ENCODE measurements at places on chromosomes 5 and 9.

- DNase-seq: no peak
These were observed 4.3 kb downstream of the B4GALT1 start for GRCh38 chr9:33162721-33163311.

- DNase-seq: no peak
These were observed 151.2 kb upstream of the ARRDC3 start for GRCh38 chr5:91534332-91534731.

- no peak for DNase-seq
These were observed 169.9 kb downstream of the NNT start for GRCh38 chr5:43772764-43773477.

GRCh38 chr9:127497656-127498290 is 46.5 kb downstream of the LRSAM1 start:
- DNase-seq: no peak

- DNase-seq: no peak
These were observed 150.7 kb upstream of the RASGRF2 start for GRCh38 chr5:80809451-80809850.

DNA sequence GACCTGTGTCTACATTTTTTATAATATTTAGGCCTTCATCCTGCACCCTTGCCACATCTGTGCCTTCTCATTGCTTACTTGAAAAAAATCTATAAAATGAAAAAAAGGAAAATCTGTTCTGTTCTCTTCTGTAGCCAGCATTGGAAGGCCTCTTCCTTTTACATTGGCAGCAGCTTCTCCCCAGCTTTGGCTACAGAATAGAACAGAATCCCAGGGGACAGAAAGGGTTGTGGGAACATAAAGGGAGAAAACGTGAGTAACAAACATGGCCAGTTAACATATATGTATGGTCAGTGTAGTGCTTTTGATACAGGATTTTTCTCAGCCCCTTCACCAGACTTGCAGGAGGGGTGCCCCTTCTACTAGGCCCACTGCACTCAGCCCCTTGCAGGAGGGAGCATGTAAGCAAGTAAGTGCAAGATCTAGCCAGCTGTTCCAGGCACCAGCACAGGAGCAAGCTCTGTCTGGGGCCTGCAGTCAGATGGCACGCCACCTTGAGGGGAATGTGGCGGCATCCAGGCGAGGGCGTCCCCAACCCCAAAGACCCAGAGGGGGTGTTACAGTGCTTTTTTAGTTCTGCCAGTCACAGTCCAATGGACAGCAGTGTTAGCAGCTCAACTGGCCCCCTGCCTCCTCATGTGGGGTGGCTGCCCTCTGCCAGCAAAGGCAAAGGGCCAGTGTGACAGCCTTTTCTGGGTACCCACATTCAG is 330.5 kb upstream of the ZNF462 start:
- no peak for DNase-seq

DNA sequence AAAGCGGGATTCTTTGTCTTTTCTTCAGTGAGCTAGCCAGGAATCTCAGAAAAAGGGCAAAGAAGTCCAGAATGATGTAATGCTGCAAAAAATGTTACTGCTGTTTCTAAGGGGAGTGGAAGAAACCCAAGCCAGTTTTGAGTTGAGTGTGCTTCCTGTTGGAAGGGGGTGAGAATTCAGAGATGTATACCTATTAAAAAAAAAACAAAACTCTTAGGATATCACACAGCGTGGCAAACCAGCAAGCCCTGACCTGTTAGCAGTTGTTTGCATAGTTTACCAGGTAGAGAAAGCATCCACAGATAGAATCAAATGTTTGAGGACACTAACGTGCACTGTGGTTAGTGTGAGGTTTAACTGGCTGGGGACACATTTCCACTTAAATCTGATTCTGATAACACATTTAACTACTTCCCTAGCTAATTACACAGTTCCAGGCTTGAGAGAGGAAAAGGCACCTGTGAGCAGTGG is 11.4 kb downstream of the BASP1 start:
- DNase-seq: no peak

DNA sequence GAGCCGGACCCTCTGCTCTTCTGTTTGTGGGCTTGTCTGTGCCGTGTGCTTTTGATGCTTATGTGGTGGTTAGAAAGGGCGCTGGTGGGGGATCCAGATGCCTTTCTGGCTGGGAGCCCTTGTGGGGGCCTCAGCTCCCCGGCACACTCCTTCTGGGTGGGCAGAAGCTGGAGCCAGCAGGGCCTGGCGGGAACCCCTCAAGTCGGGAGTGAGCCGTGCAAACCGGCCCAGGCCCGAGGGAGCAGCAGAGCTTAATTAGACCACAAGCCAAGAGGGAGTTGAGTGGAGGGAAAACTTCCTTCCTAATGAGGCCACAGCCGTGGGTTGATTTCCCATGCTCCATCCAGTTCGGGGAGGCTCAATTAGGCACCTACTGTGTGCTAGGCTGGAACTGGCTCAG is 76.0 kb upstream of the RNU6ATAC start:
- no peak for DNase-seq

DNA sequence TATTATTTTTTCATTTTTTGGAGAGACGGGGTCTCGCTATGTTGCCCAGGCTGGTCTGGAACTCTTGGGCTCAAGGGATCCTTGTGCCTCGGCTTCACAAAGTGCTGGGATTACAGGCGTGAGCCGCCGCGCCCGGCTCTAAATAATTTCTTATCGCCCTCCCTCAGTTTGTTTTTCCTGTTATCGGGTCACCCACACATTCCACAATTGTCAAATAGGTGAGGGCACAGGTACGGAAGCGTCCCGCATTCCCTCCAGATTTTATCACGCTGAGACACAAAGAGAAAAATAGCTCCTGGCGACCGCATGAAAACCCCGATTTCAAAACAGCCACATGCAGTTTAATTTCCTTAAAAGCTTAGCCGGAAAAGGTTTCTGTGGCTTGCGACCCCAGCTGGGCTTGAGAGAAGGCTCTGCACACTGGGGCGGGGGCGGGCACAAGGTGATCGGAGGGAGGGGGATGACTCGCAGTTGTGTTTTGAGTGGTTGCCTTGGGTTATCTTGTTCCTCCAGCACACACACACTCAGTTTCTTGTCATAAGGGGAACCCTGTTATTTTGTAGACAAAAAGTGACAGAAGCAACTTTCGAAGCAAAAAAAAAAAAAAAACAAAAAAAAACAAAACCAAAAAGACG is 717 bp upstream of the IQGAP2 start:
- no peak for DNase-seq

DNA sequence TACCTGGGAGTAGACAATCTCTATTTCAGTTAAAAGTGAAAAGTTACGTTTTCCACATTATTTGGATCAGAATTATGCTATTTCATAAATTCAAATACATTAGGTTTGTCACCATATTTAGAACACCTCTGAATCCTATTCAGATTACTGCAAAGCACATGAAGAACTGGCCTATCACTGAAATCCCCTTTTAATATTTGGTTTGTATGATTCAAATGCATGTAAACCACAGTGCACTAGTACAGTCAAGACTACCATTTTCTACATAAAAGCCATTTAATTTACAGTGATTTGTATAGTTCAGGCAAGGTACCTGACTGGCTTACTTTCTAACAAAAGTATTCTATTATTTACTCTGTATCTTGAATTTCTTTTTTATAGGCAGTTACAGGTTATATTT is 212.5 kb downstream of the MEF2C start:
- DNase-seq: no peak

GRCh38 chr9:116009420-116009819 is 144.2 kb upstream of the PAPPA start:
- no peak for DNase-seq

GRCh38 chr5:36778336-36778735 is 98.2 kb upstream of the NIPBL start:
- no peak for DNase-seq

DNA sequence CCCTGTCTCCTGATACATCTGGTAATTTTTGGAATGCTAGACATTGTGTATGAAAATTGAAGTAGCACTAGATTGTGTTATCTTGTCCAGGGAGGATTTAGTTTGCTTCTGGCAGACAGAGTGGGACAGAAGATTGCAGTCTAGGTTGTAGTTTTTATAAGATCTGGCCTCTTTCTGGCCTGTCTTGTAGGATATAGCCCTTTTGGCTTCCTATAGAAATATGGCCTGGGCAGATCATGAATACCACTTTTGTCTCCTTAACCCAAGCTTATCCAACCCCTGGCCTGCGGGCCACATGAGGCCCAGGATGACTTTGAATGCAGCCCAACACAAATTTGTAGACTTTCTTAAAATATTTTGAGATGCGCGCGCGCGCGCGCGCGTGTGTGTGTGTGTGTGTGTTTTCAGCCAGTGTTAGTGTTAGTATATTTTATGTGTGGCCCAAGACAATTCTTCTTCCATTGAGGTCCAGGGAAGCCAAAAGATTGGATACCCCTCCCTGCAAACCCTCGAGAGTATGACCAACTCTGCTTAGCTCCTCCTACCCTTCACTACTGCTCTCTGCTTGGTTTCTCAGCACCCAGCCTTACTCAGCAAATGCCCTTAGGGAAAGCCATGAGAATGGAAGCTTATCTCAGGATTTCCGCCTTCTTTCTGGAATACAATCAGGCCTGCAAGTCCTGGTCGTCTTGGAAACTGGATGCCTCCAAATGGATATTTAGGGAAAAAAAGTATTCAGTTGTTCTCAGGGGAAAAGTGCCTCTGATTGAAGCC is 26.5 kb downstream of the ANKRD33B start:
- DNase-seq: no peak

- no peak for DNase-seq
These were observed 42.9 kb downstream of the DAPK1 start for GRCh38 chr9:87540444-87541105.

GRCh38 chr9:118606668-118607067 is 762.6 kb downstream of the BRINP1 start:
- DNase-seq: no peak

GRCh38 chr5:154816891-154817492 is 33.4 kb downstream of the FAXDC2 start:
- peak; percentile 4 for DNase-seq

- peak; percentile 27 for DNase-seq
These were observed 200.6 kb upstream of the MVB12B start for GRCh38 chr9:126125992-126126409.

DNA sequence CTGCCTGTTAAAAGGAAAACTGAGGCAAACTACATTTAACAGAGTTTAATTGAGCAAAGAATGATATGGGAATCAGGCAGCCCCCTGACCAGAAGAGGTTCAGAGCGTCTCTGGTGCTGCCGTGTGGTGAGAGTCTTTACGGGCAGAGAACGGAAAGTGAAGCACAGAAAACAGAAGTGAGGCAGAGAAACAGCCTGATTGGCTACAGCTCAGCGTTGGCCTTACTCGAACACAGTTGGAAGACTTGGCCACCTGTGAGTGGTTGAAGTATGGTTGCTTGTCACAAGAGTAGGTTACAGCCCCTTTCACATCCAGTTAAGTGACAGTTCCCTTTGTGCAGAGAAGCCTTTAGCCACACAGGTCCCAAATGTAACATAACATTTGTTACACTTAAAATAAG is 16.9 kb upstream of the FBP1 start:
- DNase-seq: no peak

DNA sequence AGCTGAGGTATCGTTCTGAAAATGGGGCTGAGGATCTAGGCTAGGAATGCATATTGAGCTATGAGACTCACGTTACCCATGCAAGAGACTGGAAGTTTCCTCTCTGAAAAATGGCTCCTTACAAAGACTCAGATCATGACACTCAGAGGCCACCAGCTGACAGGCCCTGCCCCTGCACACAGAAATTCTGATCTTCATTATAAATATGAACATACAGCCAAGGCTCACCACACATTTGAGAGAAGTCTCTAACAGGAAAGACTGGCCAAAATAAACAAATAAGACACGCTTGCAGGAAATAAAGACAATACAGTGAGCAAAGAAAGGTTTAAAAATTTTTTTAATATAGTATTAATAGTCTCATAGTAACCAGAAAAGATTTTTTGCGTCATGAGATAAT is 365.9 kb downstream of the NFIB start:
- no peak for DNase-seq

DNA sequence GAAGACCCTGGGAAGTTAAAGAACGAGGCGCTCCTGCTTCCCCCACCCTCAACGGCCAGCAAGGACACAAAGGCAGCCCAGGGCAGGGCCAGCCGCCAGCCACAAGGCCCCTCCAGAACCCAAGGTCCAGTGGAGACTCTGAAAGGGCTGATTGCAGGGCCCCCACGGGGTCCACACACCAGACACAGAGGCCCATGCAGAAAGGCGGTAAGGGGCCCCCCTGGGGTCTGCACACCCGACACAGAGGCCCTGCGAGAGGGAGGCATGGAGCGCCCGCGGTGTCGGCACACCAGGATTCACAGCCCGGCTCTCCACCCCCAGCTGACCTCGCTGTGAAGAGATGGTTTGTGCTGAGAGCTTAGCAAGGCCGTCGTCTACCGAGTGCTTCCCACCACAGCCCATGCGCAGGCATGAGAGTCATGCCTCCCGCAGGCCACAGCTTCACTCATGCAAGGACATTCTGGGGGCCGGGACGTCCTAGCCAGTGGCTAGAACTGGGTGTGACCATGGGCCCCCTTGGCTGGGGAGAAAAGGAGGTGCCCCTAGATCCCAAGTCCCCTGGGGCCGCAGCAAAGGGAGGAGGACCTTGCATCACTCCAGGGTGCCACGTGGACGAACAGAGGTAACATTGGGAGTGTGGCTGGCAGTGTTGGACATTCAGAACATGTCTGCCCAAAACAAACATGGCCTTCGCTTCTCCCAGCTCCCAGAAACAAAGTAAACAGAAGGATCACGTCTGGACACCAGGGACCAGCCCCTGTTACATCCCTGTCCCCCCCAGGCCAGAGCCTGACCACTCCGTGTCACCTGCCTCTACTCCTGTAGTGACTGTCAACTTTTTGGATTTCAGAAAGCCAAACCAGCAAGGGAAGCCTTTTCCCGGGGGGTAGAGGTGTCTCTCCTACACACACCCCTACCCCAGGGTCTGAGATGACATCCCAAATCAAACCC is 9.8 kb downstream of the BRD3 start:
- peak; percentile 57 for DNase-seq

- peak; percentile 85 for DNase-seq
These were observed 55.3 kb downstream of the ZNF366 start for GRCh38 chr5:72451741-72452505.

GRCh38 chr5:154603953-154604679 is 126.1 kb upstream of the HAND1 start:
- DNase-seq: no peak

DNA sequence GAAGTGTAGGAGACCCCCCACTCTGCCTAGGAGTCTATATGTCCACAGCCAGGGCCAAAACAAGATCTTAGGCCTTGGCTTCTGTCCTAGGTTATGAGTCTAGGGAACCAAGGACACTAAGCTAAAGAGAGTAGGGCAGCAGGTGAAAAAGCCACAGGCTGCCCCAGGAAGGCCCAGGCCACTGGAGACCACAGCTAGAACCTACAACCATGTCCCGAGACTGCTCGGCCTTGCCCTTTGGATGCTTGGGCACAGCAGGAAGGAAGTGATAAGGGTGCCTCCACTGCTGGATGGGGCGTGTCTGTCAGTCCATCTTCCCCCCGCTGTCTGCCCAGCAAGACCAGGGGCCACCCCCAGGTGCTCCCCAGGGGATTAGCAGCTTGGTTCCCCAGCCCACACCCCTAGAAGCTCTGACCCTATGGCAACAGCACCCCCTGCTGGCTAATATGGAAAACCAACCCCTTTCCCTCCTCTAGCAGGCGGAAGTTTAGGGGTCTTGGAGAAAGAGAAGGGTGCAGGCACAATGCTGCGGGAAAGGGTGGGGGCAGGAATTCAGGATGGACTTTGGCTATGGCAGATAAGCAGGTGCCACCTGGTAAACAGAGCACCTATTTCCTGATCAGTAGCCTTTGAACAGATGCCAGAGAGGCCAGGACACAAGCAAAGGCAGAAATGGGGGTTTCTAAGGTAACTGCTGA is 10.5 kb upstream of the IRF1 start:
- DNase-seq: no peak

- no peak for DNase-seq
These were observed 28.7 kb downstream of the ANKRD33B start for GRCh38 chr5:10592601-10593000.

- no peak for DNase-seq
These were observed 2011.0 kb upstream of the NUDT12 start for GRCh38 chr5:105573575-105573974.

Data from sciatic nerve (tissue), 2 donors.